K562 (cell line): ENCODE measurements at places on chromosomes 2 and 18. TPM values are rescaled to one million over a fixed set of nuclear protein-coding genes. Genes with fewer than 3 reads are reported as not detected.
A peak's percentile ranks its signal among the peaks of the same experiment; 100 is the strongest.

- H3K36me3 ChIP-seq = no peaks in the 10 kb centered on the region
- no peak overlapping the region for H3K4me3 ChIP-seq
- no peaks in the 10 kb centered on the region for H3K4me1 ChIP-seq
- H3K27ac ChIP-seq = no peak overlapping the region
- no peaks in the 10 kb centered on the region for H3K27me3 ChIP-seq
Observed at GRCh38 chr2:193482557-193482956, 1287.8 kb upstream of the TMEFF2 start.

The ATIC gene
- total RNA-seq = 305 and 308 TPM in 2 replicates

DNA sequence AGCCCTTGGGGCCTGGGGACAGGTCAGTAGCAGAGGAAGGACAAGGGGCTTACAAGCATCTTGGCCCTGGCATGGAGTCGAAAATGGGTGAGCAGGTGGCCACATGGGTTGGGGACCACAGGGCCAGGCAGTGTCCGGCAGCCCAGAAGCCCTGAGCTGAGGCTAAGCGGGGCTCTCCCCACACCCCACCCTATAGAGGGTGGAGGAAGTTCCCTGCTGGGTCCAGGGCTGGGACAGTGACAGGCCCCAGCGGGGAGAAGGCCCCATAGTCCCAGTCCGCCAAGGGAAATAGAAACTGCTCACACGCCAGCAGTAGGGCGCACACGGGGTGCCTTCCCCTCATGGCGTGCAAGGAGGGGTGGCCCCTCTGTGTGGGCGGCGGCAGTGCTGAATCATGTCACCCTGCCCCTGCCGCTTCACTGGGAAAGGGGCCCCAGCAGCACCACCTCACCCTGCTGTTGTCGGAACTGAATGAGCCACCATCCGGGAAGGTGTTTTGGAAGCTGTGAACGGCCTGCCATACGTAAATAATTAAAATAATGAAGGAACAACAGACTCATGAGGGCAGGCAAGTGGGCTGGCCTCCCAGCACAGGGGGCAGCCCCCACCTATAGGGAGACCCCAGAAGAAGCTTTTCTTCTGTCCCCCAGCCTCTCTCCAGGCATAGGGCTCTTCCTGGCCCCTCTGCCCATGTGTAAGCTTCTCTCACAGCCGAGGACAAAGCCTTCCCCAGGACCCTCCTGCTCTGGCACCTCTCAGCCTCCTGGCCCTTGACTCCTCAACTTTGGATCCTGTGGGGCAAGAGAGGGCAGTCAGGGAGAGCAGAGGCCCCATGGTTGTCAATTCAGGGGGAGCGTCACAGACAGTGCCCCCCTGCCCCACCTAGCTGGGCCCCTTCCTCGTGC, 12.7 kb upstream of the DUSP2 start:
- no peak overlapping the region; the same call in 1 of the 2 replicates for H3K4me3 ChIP-seq
- peaks cover 37% of the 10 kb centered on the region for H3K4me1 ChIP-seq
- DNase-seq = peak; percentile 93
- peak overlapping the region; percentile 82 for H3K27ac ChIP-seq
- no peaks in the 10 kb centered on the region for H3K36me3 ChIP-seq

GRCh38 chr18:78144669-78145068, 834.9 kb upstream of the SALL3 start:
- H3K36me3 ChIP-seq = no peaks in the 10 kb centered on the region
- DNase-seq = no peak
- H3K4me3 ChIP-seq = no peak overlapping the region

The DOCK10 gene
- total RNA-seq = 0.69 and 0.76 TPM in 2 replicates

- no peaks in the 10 kb centered on the region for H3K27me3 ChIP-seq
- no peaks in the 10 kb centered on the region for H3K4me1 ChIP-seq
- H3K4me3 ChIP-seq = no peak overlapping the region
- no peaks in the 10 kb centered on the region for H3K36me3 ChIP-seq
Observed at GRCh38 chr2:150963336-150963735, 298.3 kb downstream of the RBM43 start.

DNA sequence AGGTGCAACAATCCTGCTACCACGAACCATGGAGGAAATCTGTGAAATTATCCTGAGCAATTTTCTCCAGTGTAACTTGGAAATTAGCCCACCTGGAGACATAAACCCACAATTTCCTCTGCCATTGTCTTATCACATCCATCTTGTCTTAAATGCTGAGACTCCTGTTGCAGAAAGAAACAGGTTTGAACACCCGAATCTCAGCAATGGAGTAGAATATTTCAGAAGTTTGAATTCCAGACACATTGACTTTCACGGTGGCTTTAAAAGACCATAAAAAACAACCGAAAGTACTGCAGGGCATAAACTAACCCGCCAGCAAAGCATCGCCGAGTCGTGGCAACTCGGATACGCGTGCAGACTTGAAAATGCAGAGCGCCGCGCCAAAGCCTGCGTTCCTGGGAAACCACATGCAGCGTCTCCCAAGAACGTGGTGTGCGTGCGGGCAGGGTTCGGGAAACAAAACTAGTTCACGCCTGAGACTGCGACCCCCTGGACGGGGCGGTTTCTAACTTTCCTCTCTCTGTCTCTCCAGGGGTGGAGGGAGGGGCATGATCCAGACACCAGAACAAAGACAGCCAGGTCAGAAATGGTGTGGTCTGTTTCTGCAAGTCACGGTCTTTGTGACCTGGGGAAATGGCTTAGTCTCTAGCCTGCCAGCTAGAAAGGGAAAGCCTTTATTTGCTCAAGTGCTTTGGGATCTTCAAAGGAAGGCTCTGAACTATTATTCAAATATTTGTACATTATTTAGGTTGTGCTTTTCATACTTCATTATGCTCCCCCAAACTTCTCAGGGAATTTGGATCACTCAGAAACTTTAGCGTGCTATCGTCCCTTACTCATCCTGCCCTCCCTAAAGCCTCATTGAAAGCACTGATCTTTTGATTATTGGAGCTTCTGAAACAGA, 26.9 kb upstream of the KCTD1 start:
- no peaks in the 10 kb centered on the region for H3K36me3 ChIP-seq
- no peaks in the 10 kb centered on the region for H3K27me3 ChIP-seq
- no peak overlapping the region for H3K27ac ChIP-seq
- no peak overlapping the region for H3K4me3 ChIP-seq
- DNase-seq = no peak
